ENCODE measurements at places on chromosomes 6 and 20. TPM values are rescaled to one million over a fixed set of nuclear protein-coding genes. Genes with fewer than 3 reads are reported as not detected.

DNA sequence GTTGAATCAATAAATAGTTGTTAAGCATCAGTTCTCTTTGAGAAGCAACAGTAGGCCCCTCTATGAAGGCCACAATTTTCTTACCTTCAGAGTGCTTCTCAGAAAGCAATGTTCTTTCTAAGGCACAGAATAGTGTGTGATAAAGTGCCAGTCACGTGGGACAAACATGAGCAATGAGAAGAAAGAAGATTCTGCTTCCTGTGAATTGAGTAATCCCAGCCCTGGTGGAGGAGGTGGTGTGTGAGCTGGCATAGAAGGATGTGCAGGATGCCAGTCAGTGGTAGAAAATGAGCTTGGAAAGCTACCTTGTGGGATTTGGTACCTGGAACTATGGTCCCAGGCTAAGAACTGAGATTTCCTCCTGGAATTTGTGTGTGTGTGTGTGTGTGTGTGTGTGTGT lies 21.7 kb downstream of the KIZ start:
- no peak for DNase-seq

DNA sequence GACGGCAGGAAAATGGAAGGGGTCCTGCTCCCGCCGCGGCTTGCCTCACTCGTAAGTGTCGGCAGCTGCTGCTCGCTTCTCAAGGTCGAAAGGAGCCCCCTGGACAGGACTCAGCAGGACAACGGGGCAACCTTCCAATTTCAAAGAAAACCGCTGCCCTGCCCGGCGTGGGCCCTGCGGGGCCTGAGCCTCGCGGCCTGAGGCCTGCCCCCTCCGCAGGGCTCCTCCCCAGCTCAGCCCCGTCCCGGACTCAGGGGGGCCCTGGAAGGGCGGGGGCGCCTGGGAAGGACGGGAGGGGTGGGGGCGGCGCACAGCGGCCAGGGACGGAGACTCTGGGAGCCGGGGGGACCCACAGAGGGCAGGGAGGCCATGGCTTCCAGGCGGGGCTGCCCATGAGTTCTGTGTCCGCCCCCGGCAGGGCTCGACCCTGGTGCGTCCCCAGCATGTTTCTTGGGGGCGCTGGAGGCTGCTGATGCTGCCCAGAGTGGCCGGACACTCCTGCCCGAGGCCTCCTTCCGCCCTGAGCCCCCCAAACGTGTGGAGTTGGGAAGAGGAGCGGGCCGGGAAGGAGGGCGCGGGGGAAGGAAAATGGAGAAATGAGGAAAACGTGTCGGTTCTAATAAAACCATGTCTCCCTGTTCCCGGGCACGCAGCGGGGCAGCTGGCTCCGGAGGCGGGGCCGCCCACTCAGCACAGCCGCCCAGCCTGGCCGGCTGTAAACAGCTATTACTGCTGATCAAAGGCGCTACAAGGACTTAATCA lies 114.6 kb downstream of the DLL1 start:
- DNase-seq, result no peak

DNA sequence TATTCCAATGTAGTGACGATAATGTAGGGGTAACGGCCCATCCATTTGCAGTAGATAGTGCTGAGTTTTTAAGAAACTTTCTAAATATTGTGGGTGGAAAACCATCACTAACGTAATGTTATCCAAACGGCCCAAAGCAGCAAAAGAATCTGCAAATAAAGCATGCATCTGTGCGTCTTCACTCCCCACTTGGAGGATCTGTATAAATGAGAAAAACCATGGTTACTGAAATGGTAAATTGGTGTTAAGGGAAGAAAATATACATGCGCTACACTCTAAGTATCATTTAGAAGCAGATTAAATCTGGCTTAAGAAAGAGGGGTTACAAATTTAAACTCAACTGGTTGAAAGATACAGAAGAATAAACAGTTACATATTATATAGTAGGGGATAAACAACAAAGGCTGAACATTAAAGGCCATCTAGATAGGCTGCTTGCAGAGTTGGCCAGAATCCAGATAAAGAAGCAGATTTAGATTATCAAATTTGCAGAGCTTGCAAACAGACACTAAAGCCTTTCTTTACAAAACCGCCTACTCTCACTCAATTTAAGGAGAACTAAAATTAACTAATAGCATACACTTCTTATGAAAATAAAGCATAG lies 93.3 kb downstream of the SESN1 start:
- DNase-seq, result no peak

FOXF2 gene
- not detected for total RNA-seq

DNA sequence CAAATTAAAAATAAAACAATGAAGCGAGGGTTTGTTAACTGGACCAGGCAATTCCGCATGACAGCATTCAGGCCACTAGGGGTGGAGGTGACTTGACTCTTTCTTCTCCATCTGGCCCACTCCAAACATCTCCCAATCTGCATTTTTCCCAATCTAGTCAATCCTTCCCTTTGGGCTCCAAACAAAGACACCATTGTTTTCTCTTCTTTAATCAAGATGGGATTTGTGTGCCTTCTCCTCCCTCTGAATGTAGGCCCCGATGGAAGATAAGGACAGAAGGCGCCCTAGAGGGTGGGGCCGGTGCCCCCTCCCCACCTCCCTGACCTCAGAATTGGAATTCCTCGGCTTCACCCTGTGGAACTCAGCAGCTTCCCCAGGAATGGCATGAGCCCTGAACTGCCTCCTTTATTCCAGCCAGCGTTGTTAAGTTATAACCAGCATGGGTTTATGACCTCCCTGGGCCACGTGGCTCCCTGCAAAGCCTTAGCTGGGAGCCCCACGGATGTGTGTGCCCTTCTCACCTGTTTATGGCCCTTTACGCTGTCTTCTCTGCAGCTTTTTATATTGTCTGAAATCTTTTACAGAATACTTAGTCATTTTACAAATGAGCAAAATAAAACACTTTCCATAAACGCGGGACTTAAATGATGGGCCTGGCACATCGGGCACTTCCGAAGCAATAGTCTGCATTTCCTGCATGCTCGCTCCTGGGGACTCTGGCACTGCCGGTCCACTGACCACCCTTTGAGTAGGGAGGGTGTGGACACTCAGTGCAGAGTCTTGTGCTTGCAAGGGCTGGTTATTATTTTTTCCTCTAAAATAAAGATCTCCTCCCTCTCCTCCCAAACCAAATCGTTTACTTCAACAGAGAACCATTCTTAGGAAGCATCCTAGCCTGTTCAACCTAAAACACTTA lies 24.5 kb downstream of the OVOL2 start:
- DNase-seq, result no peak

DNA sequence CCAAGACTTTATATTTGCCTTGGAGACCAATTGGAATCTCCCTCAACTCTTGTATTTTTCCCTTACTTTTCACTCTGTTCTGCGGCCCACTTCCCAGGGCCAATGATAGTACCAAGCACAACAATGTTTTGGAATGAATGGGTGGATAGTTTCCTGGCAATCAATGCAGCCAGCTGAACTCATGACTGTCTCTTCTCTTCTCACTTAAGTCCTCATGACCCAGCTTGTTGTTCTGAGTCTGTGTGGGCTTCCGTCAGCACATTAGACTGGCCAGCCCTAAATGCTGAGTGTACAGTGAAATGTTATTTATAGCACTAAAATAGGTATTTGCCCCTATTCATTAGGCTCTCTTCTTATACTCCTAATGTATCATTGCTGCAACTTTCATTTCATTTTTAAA lies 5.6 kb upstream of the MBOAT1 start:
- no peak for DNase-seq

- no peak for DNase-seq
Observed at GRCh38 chr20:10519361-10520046, 84.4 kb downstream of the SLX4IP start.

DNA sequence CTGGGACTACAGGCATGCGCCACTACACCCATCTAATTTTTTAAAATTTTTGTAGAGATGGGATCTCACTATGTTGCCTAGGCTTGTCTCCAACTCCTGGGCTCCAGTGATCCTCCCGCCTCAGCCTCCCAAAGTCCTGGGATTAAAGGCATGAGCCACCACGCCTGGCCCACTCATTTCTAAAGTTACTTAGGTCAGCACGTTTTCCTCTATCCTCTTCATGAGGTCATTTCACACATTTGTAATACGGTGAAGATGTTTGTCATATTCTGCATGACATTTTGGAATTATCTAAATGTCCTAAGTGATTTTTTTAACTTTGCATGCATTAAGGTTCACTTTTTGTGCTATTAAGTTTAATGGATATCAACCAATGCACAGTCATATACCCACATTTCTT lies 11.9 kb upstream of the SOX12 start:
- DNase-seq, result no peak

GRCh38 chr20:17606001-17606400 lies 36.1 kb downstream of the DSTN start:
- no peak for DNase-seq

PRSS16 gene
- total RNA-seq, result 12.1 TPM

- DNase-seq, result no peak
Observed at GRCh38 chr20:35856866-35857265, 85.1 kb downstream of the PHF20 start.

DNA sequence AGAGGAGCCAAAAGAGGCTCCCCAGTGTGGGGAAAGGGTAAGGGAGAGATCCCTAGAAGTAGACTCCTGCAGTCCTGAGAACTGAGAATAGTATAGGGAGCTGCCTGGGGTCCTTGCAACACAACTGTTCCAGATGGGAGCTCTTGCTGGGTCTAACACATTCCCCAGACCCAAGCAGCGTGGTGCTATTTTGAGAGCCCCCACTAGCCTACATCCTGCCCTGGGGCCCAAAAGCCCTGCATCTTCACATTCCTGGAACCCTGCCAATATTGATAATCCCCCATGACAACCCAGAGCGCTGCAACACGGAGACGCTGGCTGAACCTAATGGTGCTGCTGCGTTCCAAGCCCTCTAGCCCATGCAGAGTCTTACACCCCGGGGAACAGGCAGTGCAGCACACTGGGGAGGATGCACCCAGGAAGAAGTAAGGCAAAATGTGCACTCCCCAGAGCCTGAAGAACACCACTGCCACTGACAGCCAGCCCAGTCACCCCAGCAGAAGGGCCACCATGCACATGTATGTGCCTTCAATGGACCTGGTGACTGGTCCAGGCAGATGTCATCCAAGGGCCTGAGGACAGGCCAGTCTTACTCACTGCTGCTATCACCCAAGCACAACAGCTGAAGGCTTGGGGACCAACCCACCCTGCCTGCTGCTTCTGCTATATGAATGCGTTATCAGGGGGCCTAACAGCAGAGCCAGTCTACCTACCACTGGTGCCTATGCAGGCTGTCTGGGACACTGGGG lies 7.0 kb upstream of the RNF217 start:
- peak; percentile 31 for DNase-seq

EYA4 gene
- not detected for total RNA-seq

GRCh38 chr20:4341804-4342485 lies 326.6 kb upstream of the RNF24 start:
- no peak for DNase-seq

HSD17B8 gene
- 22.0 TPM for total RNA-seq

DNA sequence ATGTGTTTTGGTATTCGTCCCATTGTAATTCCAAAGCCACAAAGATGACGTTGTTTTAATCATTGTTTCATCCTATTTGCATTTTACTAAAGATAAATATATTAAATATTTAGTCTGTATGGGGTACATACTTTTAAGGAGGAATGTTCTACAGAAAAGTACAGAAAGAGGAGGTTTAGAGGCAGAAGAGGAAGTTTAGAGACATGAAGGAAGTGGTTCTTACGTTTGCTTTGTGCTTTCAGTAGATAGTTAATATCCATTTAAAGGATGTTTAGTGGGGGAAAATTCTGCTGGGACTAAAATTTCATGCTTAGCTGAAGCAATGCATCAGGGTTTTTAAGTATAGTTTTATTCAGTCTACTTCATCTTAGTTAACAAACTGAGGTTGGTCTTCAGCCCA lies 116.6 kb downstream of the CRYBG1 start:
- DNase-seq, result no peak

- peak; percentile 11 for DNase-seq
Observed at GRCh38 chr6:141618180-141618581, 514.5 kb upstream of the GJE1 start.

ABHD16B gene
- not detected for total RNA-seq

GRCh38 chr20:32894711-32895355 lies 36.1 kb downstream of the EFCAB8 start:
- DNase-seq, result no peak

PSORS1C2 gene
- total RNA-seq, result not detected

MLIP gene
- total RNA-seq, result not detected

CTAGE9 gene
- total RNA-seq, result not detected

DNA sequence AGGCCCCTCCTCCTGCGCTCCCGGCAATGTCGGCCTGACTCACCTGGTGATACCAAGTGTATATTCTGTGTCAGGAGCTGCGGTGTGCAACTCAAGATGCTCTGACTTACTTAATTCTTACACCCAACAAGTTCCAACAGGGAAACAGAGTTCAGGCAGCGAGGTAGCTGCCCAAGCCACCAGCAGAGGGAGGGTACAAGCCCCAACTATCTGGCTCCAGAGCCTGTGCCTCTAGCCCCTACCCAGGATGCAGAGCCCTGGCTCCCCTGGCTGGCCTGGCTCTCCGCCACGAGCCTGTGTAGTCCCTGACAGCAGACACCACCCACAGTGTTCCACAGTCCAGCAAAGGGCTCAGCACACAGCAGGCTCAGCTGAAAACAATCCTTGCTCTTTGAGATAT lies 34.9 kb downstream of the C20orf203 start:
- DNase-seq, result no peak

- no peak for DNase-seq
Observed at GRCh38 chr6:101402622-101403031, 9.1 kb downstream of the GRIK2 start.

C6orf52 gene
- 10.5 TPM for total RNA-seq

DNA sequence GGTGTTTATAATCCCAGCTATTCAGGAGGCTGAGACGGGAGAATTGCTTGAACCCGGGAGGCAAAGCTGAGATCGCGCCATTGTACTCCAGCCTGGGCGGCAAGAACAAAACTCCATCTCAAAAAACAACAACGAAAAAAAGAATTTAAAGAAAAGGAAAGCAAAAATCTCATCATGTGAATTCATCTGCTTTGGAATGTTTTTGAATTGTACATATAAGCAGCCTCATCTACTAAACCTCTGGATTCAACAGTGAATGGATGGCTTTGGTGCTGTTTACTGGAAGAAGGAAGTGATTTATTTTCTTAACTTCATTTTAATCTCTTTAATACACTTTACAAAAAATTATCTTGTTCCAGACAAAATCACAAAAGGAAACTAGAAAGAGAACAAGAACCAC lies 51.8 kb upstream of the PNRC1 start:
- no peak for DNase-seq

- DNase-seq, result no peak
Observed at GRCh38 chr20:58001381-58001780, 227.1 kb downstream of the ANKRD60 start.

BTNL2 gene
- not detected for total RNA-seq

MAP3K4 gene
- 74.2 TPM for total RNA-seq

- no peak for DNase-seq
Observed at GRCh38 chr6:80872199-80872950, 765.9 kb downstream of the BCKDHB start.

DNA sequence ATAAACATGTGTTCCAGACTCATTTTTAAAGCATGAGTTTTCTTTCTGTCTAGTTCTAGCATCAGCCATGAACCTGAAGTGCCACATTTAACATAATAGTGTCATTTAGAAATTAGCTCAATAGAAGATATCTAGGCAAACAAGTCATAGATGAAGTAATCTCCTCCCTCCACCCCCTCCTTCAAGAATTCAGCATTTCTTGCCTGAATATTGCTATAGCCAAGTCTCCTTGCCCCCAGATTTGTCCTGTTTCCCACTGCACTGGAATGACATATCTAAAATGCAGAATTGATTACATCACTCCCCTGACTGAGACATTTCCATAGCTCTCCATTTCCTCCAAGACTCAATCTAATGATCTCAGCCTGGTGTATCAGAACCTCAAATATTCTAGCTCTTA lies 134.9 kb upstream of the BACH2 start:
- DNase-seq, result no peak

GRCh38 chr6:29589423-29590048 lies 4.6 kb downstream of the OR2H2 start:
- peak; percentile 74 for DNase-seq

GPX5 gene
- total RNA-seq, result not detected

ULBP2 gene
- total RNA-seq, result 0.78 TPM

CLPSL1 gene
- not detected for total RNA-seq

Data from K562 (cell line).